ENCODE measurements at places on chromosomes 11 and 22.

DNA sequence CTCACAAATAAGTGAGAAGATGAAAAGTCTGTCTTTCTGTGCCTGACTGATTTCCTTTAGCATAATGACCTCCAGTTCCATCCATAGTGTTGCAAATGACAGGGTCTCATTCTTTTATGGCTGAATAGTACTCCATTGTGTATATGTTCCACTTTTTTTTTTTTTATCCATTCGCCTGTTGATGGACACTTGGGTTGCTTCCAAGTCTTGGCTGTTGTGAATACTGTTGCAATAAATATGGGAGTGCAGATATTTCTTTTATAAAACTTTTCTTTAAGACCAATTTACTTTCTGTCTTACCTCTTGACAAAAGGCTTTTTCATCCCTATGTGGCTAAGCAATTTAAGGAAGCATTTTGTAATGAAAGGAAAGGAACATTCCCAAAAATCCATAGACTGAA is 104.6 kb downstream of the MUC15 start:
- DNase-seq, result no peak

DNA sequence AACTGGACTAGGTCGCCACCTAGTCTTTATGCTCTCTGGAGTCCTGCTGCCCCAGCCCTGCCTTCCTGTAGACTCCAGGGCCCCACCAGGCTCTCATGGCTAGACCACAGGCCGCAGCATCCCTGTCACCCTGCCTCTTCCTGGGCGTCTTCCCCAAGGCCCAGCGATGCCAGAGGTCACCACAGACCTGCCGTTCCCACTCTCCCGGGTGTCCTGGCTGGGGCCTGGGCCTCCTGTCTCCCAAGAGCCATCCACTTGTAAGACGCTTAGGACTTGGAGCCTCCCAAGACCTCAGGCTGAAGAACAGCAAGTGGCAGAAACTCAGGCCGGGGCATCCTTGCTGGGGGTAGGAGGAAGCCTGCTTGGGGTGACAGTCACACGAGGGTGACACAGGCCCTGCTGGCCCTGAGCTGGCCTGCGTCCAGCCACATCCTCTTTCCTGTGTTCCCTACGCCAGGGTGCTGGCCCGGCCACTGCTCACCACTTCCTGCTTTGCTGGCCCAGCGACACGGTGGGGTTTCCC is 2.0 kb upstream of the TCIRG1 start:
- peak; percentile 65 for DNase-seq

GRCh38 chr22:27250886-27251285 is 550.7 kb downstream of the MN1 start:
- no peak for DNase-seq

- DNase-seq, result no peak
Observed at GRCh38 chr11:129861702-129862522, 33.5 kb downstream of the NFRKB start.

GRCh38 chr11:133559382-133559781 is 27.1 kb upstream of the OPCML start:
- DNase-seq, result no peak

DNA sequence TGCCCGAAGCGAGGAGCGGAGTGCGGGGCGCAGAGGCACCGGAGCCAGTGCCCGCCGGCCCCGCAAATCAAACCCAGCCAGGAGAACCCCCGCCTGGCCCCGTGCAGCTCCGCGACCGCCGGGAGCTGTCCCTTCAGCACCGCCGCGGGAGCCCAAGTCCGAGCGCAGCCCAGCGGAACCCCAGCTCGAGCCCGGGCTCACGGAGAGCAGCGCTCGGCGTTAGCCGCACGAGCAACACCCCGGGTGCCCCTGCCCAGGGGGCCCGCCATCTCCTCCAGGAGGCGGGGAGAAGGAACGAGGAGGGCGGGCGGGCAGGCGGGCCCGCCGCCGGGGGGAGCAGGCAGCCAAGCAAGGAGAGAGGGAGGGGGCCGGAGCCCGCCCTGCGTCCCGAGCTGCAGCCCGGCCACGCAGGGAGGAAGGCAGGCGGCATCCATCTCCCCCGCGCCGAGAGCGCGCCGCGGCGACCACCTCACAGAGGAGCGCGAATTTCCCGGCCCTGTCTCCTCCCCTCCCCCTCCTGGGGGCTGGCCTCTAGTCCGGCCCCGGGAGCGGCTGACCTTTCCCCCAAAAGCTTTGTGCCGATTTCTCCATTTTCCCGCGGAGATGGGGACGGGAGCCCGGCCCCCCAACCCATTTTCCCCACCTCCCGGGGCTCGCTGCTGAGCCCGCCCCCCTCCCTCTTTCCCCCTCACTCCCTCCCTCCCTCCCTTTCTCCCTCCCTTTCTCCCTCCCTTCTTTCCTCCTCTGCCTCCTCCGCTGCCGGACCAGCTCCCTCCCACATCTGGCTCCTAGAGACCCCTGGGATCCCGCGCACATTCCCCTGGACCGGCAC is 621 bp downstream of the KCNC1 start:
- DNase-seq, result peak; percentile 44

GRCh38 chr22:46353483-46354105 is 18.1 kb downstream of the TRMU start:
- no peak for DNase-seq

DNA sequence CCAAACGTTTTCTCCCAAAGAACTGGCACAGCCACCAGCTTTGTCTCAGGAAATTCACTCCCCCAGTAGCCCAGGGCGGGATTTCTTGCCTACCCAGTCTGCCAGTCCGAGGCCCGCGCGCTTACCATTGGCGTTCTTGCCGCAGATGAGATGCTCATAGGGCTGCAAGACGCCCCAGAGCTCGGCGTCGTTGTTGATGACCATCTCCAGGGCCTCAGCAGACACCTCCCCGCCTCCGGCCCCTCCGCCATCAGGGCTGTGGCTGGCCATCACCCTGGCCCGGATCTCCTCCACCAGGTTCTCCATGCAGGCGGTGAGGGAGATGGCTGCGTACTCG is 1.3 kb downstream of the ABTB2 start:
- peak; percentile 18 for DNase-seq

DNA sequence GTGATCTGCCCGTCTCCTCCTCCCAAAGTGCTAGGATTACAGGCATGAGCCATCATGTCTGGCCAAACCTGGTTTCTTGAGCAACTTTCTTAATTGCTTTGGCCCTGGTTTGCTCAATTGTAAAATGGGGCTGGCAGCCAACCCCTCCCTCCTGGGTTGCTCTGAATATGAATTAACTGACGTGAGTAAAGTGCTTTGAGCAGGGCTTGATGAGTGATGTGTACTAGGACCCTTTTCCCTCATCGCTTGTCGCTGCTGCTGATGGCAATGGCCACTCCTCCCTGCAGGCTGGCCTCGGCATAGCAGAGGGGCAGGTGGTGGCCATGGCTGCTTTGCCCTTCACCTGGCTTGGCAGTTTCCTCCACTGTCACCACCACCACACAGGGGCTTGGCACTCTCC is 41.5 kb downstream of the RNF141 start:
- DNase-seq, result no peak

DNA sequence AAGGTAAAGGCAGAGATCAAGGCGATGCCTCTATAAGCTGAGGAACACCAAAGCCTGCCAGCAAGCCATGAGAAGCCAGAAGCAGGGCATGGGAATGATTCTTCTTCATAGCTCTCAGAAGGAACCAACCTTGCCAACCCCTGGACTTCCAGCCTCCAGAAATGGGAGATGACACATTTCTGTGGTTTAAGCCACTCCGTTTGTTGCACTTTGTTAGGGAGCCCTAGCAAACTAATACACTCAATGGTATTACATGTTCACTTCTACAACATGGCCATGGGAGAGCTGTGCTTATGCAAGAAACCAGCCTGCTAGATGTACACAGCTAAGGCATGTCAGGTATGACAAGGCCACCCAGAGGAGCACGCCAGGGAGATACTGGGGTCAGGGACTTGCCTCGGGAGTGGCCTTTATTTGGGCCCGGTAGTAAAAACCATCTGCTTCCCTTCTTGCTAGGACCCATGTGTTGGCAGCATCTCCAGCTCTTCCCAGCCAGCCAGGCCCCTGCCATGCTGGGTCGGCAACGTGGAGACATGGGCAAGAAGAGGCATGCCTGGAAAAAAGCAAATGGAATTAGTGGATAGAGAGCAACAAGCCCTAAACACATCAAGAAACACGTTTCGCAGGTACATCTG is 3.6 kb downstream of the C11orf16 start:
- no peak for DNase-seq

DNA sequence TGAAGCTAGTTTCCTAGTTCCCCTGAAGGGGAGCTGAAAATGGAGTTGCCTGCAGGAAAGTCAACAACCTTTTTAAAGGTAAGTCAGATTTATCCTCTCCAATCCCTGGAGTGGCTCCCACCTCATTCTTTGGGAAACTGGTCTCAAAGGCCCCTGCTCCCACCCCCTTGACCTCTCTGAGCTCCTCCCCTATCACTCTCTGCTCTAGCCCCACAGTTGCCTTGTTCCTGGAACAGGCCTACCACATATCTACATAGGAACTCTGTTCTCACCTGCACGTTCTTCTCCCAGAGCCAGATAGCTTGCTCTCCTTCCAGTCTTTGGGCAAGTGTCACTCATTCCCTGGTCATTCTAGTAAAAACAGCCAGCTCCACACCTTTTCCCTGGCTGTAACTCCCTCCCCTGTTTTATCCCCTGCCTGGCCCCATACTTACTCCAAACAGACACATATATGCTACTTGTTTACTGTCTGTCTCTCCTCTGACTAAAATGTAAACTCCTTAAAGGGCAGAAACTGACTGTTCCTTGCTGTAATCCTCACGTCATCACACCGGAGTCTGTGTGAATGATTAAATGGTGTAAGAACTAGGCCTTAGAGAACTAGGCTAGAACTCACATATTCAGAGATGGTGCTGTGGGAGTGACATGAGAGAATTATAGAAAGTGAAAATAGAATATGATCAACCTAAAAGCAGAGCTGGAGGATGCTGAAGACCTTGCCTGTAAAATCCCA is 53.3 kb downstream of the TCF20 start:
- DNase-seq, result peak; percentile 29

All from activated CD4-positive, alpha-beta memory T cell treated with anti-CD3 and anti-CD28 coated beads, Interleukin-2, amount 10 ng/mL, durations not matched to agents 7 days and 5 days (primary cell).